ENCODE measurements at places on chromosomes 13 and 19.

DNA sequence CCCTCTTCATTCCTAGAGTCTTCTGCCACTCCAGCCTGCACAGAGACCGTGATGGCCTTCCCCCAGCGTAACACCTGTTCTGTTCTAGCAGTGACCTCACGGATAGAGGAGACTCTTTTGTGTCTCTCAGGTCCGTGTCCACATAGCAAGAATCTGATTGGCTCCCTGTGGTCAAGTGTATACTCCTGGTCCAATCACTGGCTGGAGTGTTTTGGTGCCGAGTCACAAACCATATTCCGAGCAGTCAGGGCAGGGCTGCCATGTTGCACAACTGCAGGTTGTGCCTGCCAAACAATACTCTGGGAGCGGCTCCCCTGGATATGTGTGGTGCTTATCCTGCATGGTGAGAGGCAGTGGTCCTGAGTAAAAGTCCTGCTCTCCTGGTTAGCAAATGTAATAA is 402.4 kb downstream of the KCNRG start:
- no peak for DNase-seq

DNA sequence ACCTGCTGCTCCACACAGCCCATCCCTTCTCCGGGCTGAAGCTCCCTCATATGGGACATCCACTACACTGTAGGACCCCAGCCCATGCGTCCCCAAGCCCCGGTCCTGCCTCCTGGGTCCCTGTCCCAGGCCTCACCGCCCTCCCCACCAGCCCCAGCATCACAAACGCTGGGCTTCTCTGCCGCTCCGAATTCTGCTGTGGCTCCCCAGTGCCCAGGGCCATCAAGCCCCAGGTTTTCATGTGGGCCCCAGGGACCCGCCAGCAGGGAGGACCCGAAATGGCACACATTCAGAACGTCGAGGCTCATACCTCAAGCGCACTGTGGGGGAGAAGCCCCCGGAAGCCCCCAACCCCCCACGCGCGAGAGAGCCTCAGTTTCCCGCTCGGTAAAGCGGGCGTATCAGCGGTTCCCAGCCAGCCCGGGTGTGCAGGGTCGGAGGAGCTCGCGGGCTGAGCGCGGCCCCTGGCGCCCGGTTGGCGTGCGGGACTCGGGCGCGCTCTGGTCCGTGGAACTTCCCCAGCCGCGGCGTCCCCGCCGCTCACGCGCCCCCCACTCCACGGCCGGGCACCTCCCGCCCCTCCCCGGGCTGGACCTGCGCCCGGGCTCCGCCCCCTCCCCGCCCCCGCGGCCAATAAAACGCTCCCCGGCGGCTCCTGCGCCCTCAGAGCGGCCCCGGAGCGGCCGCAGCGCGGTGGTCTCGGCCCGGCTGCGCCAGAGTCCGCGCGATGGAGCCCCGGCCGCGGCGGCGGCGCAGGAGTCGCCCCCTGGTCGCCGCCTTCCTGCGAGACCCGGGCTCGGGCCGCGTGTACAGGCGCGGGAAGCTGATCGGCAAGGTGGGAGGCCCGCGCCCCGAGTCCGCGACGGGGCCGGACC is at the start of gene PLK5:
Gene PLK5 (plus strand): TSS at position 666 of the 875 bp plus-strand sequence. CDS start 2,920 bp downstream, outside the sequence.
- DNase-seq = no peak

GRCh38 chr19:4744451-4745174 is 21.0 kb upstream of the DPP9 start:
- DNase-seq = no peak

GRCh38 chr13:97390941-97391600 is 42.9 kb upstream of the RAP2A start:
- no peak for DNase-seq

DNA sequence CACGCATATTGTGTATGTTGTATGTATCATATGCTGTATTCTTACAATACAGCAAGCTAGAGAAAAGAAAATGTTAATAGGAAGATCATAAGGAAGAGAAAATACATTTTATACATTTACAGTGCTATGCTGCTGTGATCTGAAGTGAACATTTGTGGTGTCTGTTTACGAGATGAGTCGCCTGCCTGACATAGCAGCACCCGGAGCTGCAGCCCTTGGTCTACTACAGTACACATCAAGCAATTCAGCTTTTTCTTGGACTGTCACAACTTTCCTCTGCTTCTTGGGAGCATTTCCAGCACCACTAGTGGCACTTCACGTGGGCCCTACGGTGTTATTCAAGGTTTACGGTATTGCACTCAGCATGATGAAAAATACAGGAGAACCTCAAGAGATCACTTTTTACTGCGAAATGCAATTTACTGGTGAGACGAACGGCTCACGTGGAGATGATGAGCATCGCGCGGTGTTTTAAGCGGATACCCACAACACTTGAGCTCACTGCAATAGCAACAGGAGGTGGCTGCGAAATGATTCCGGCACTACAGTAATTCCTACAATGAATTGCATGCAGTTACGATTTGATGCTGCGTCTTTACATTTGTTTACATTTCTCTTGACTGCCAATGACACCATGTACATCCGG is 308.4 kb downstream of the FGF9 start:
- DNase-seq = no peak

DNA sequence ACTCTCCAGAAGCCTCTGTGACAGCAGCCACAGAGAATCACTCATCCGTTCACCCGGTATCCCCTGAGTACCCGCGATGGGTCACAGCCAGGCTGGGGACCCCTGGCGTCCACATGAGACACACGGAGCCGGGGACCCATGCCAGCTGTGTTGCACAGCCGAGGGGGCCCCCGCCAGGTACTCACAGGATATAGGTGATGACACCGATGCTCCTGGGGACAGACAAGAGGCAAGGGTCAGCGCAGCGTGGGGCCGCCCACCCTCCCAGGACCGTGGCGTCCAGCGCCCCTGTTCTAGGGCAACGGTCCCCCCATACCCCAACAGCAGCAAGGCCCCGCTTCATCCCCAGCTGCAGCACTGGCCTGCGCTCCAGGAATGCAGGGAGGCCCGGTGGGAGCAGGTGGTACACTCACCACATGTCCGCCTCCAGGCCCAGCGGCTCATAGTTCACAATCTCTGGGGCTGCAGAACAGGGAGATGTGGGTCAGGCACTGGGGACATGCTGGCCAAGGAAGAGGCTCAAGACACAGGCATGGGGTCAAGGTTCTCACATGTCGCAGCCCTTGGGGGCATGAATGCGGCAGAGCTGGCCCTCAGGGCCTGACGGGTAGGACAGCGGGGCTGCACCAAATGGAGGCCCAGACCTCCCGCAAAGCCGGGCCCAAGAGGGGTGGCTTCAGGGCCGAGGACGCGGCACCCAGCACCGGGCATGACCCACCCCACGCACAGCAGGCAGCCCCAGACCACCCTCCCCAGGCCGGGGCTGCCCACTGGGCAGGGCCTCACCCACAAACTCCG is 7.2 kb downstream of the DAPK3 start:
- DNase-seq = no peak

- DNase-seq = no peak
Measured at GRCh38 chr13:30340331-30341250, 33.2 kb upstream of the KATNAL1 start.

DNA sequence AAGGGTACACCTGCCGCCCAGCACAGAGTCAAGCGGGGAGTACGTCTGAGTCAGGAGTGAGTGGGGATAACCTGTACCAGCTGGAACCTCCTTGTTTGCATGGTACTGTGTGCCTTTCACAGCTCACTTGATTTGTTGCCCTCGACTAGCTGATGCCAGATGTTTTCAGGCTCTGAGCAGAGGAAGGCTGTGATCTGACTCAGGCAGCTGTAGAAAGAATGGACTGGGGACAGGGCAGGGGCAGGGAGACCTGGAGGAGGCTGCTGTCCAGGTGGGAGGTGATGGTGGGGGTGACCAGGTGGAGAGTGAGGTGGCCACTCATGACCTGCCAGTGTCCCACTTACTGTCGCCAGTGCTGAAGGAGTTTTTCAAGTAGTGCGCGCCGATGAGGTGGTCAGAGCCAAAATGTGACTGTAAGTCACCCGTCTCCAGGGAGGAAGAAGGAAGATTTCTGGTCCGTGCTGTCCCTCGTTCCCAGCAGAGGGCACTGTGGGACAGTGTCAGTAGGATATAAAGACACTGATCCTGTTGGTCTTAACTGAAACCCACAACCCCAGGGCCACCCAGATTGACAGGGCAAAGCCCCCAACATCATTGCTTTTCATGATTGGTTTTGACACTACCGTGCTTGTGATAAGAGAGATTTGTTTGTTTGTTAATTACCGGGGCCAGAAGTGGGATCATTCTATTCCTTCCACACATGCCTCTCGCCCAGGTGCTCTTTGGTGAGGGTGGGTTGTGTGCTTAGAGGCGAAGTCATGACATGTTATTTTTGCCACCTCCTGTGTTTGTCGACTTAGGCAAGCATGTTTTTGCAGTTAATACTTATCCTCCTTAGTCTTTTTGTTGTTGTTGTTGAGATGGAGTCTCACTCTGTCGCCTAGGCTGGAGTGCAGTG is 128.4 kb downstream of the DPF1 start:
- peak; percentile 66 for DNase-seq

- DNase-seq = no peak
Measured at GRCh38 chr13:114108894-114109293, 23.5 kb downstream of the RASA3 start.

DNA sequence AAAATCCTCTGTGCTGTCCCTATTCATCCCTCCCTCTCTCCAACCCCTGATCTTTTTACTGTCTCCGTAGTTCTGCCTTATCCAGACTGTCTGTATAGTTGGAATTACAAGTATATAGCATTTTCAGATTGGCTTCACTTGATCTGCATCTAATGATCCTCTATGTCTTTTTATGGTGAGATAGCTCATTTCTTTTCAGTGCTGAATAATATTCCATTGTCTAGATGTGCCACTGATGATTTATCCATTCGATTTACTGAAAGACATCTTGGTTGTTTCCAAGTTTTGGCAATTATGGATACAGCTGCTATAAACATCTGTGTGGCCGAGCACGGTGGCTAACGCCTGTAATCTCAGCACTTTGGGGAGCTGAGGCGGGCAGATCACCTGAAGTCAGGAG is 19.1 kb downstream of the IRGC start:
- DNase-seq = no peak

DNA sequence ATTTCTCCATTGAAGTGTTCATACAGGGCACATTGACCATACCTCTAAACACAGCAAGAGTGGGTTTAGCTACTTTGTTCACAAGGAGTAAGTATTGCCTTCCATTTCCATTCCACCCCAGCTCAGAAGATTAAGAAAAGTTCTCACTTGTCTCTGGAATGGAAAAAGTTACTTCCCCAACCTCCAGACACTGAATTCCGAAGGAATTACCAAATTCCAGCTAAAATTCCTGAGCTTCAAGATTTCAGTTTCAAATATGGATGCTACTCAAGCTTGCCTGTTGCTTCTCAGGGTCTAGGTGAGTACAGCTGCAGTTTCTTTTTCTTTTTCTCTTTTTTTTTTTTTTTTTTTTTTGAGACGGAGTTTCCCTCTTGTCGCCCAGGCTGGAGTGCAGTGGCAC is 33.6 kb downstream of the TEX26 start:
- no peak for DNase-seq

GRCh38 chr19:32599736-32600157 is 18.8 kb downstream of the PDCD5 start:
- DNase-seq = peak; percentile 38

All from NCI-H2081 (cell line).